ENCODE measurements at places on chromosomes 12 and 14. TPM values are rescaled to one million over a fixed set of nuclear protein-coding genes. Genes with fewer than 3 reads are reported as not detected.

Gene ATP23
- total RNA-seq = 6.4 TPM

Gene PZP
- not detected for total RNA-seq

DNA sequence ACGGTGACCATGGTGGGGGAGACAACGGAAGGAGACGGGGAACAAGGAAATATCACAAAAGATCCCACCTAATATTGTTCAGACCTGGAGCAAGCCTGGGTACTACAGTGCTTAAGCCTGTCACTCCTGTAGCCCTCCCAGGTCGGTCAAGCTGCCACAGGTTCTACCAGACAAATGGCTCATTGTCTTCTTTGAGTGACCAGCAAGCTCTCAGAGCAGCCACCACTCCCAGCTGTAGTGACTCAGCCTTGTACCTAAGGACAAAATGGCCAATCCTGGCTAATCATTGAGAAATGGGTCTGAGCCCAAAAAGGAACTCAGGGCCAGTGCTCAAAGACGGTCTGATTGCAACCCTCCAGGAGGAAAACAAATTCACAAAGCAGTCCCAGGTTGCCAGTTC, 238.4 kb upstream of the NOS1 start:
- DNase-seq = no peak

GRCh38 chr14:70567791-70568190, 32.7 kb downstream of the MED6 start:
- DNase-seq = no peak

DNA sequence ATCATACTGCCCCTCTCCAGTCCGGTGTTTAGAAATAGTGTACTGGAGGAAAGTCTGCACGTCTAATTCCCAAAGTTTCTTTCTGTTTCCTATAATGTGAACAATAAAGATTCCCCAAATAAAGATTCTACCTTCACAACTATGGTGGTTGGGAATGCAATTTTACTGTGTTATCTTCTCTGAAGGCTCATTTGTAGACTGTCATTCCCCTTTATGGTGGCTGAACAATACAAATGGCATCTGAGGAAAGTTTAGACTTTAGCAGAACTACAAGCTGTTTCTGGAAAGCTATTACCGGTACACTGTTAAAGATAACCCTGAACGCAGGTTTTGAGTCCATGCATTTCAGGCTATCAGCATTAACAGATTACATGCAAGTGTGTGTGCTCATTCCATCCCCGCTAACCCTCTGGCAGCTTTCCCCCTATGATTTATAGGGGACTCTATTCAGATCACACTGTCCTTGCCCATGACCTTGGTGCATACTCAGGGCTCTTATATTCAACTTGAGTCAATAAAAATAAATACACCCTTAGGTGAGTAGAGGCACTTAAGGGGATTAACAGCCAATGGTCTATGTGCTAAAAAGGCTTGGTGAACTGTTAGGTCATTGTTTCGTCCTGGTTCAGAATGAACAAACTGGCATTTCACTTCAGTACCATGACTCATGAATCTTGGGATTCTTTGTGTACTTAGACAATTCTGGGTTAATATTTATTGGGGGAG, 60.7 kb upstream of the PYGL start:
- DNase-seq = no peak

GRCh38 chr14:91154851-91155625, 41.2 kb downstream of the DGLUCY start:
- DNase-seq = no peak

DNA sequence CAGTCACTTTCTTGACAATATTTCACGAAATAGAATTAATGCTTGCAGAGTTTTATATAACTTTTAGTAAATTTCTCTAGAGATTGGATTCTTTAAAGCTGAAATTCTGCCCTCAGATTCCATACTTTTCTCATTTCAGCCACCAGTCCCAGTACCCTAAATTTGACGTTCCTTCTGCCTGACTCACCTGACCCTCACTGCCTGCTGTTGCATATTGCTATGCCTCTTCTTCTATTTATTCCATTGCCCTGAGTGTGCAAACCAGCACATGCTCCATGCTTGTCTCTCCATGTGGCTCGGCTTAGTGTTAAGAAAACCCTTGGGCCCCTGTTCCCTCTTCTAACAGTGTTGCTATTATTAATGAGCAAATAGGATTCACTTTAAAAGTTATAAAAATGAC, 533.3 kb downstream of the LRFN5 start:
- DNase-seq = no peak
